ENCODE measurements at places on chromosomes 4 and X.

GRCh38 chrX:1725472-1725871, 110.6 kb downstream of the ASMT start:
- no peak for DNase-seq

DNA sequence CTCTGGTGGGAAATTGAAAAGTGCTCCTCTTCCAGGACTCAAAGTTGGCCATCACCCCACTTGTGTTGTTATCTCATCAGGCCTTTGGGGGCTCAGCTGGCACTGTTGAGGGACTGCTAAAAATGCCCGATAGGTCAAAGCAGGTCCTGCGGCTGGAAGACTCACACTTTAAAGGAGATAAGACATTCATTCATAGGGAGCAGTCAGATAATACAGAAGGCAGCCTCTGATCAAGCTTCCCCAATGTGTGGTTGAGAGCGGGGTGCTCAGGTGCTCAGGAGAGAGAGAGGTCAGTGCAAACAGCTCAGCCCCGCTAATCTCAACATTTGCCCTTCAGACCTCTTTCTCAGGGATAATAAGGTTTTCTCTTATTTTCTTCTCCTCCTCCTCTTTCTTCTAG, 70.3 kb downstream of the TMEM154 start:
- no peak for DNase-seq

- DNase-seq, result no peak
Observed at GRCh38 chr4:13888112-13888511, 260.6 kb upstream of the BOD1L1 start.

DNA sequence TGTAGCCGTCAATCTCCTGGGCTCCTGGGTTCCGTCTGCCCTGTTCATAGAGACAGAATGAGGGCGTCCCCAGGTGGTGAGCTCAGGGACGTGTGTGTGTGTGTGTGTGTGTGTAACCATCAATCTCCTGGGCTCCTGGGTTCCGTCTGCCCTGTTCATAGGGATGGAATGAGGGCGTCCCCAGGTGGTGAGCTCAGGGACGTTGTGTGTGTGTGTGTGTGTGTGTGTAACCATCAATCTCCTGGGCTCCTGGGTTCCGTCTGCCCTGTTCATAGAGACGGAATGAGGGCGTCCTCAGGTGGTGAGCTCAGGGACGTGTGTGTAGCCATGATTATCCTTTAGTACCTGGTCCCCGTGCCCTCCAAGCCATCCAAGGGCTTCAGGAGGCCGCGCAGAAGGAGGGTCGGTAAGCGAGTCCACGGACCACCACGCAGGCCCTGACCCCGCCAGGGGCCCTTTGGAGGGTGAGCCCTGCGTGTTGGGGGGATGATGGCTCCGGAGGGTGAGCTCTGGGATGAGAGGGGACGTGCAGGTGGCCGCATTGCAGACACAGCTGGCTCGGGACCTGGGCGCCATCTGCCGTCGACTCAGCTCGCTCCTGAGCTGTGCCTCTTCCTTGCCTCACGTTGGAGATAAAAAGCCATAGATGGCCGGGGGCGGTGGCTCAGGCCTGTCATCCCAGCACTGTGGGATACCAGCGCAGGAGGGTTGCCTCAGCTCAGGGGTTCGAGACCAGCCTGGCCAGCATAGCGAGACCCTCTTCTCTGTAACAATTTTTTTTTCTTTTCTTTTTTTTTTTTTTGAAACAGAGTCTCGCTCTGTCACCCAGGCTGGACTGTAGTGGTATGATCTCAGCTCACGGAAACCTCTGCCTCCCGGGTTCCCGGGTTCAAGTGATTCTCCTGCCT, 5.4 kb upstream of the GTPBP6 start:
- no peak for DNase-seq

GRCh38 chr4:8676676-8677075, 84.1 kb downstream of the CPZ start:
- DNase-seq, result no peak

- DNase-seq, result no peak
Observed at GRCh38 chr4:29002151-29002550, 1718.0 kb upstream of the PCDH7 start.

DNA sequence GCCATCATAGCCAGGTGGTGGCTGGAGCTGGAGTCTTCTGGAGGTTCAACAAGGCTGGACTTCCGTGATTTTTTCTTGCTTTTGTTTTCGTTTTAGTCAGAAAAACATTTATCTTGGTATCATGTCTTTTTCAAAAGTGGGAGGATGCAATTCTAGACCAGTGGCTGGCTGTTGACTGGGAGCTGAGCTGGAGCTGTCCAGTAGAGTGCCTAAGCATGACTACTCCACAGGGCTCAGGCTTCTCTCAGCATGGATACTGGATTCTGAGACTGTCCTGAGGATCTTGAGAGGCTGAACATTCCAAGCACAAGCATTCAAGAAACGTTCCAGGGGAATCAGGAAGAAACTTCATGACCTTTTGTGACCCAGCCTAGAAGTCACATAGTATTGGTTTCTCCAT, 598.1 kb downstream of the MID1IP1 start:
- no peak for DNase-seq

- no peak for DNase-seq
Observed at GRCh38 chrX:45003085-45003484, 130.1 kb downstream of the KDM6A start.

DNA sequence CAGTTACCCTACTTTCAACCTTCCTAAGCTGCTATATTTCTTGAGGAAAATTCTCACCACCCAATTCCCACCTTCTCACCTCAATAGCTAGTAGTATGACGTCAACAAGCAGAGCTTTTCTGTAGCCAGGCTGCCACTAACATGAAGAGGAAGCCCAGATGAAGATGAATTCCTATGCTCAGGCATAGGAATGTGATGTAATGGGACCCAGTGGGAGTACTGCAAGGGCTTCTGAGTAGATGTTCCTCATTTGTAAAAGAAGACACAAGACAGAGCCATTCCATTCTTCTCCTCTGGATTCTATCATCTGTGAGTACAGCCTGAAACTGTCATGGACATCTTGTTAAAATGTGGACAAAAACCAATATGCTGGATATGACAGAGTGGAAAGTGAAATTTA, 81.6 kb upstream of the KLF3 start:
- no peak for DNase-seq

- no peak for DNase-seq
Observed at GRCh38 chr4:25029479-25030276, 1.1 kb downstream of the LGI2 start.

GRCh38 chr4:134518574-134519217, 317.1 kb upstream of the PABPC4L start:
- no peak for DNase-seq

DNA sequence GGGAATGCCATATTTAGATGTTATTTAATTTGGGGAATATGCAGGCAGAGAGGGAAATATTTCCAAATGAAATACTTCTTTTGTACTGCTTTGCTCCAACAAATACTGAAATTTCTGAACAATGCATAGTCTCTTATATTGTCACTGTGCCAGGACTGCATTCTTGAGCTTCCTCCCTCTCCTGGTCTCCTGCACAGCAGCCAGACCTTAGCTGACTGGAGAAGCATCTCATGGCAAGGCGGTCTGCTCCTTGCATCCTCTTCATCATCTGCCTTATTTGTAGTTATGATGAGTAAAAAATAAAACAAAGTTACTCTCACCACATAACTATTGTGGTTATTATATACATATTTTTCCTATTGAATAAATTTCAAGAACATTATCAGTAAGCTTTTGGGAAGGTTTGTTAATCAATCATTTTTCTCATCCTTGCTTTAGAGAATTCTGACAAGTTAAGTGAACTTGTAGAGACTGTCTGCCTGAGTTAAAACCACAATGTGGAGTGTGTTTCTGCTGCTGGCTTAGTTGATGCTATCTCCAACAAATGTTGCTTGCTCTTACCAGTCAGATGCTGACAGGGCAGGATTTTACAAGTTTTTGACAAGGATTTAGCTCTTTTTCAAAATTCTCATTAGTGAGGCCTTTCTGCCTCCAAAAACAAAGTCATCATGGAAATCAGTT, 153.6 kb downstream of the SOWAHB start:
- DNase-seq, result no peak

GRCh38 chrX:47198026-47198686, 4.5 kb downstream of the UBA1 start:
- no peak for DNase-seq

GRCh38 chr4:151652841-151653547, 107.8 kb downstream of the GATB start:
- no peak for DNase-seq

- no peak for DNase-seq
Observed at GRCh38 chr4:30620711-30621110, 99.5 kb upstream of the PCDH7 start.

DNA sequence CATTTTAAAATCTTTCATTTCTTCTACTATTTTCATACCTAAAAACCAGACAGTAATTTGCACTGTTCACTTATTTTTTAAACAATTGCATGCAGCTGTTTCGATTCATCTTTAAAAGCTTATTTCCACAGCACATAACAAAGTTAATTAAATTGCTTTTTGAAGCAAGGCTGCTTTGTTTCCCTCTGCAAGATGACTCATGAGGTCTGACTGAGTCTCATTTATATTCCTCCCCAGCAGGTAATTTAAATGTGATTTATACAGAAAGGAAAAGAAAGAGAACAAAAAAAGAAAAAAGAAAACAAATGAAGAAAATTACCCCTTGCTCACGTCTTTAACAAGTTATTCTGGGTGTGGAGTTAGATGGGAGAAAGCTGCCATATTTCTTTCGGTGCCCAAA, 22.8 kb downstream of the VMA21 start:
- DNase-seq, result no peak

GRCh38 chrX:35006361-35006760, 63.8 kb downstream of the FAM47B start:
- no peak for DNase-seq

- no peak for DNase-seq
Observed at GRCh38 chr4:37757761-37758160, 68.7 kb upstream of the PGM2 start.

GRCh38 chr4:88865046-88865445, 167.4 kb upstream of the NAP1L5 start:
- no peak for DNase-seq

GRCh38 chr4:169305651-169306050, 34.9 kb upstream of the SH3RF1 start:
- no peak for DNase-seq

GRCh38 chrX:133468051-133468450, 52.8 kb upstream of the GPC4 start:
- DNase-seq, result no peak

All from stimulated activated CD8-positive, alpha-beta memory T cell treated with anti-CD3 and anti-CD28 coated beads, Interleukin-4, amount 100 ng/mL, for 48 hours (primary cell).